Activated naive CD8-positive, alpha-beta T cell treated with anti-CD3 and anti-CD28 coated beads, Interleukin-2, amount 50 U/mL, for 16 hours (primary cell): ENCODE measurements at places on chromosomes 12 and 14.

DNA sequence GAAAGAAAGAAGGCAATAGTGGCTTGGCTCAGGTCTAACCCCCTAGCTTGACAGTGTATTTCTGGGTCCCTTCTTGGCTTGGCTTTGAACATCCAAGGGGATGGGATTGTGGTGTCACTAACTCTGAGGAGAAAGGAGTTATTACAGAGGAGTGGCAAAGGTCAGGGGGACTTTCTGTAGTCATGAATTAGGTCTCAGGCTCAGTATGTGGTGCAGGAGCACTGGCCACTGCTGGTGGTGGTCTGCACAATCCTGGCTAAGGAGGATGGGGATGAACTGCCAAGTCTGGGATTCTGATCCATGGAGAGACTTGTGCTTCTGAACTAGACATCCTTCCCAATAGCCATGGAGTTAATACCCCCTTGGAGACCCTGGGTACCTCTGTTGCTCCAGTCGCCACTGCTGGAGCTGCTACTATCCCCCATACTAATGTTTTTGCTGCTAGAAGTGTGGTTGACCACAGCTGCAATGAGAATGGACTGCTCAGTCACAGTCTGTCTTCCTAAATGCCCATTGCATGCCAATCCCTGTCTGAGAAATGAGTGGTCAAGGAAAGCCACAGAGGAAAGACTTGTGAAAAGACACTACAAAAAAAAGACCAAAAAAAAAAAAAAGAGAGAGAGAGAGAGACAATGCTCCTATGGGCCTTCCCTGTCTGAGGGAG, 32.5 kb downstream of the KRT76 start:
- DNase-seq: no peak

- no peak for DNase-seq
Measured at GRCh38 chr14:76531821-76532318, 155.9 kb downstream of the ESRRB start.

- no peak for DNase-seq
Measured at GRCh38 chr12:108151533-108152169, 22.6 kb downstream of the WSCD2 start.

DNA sequence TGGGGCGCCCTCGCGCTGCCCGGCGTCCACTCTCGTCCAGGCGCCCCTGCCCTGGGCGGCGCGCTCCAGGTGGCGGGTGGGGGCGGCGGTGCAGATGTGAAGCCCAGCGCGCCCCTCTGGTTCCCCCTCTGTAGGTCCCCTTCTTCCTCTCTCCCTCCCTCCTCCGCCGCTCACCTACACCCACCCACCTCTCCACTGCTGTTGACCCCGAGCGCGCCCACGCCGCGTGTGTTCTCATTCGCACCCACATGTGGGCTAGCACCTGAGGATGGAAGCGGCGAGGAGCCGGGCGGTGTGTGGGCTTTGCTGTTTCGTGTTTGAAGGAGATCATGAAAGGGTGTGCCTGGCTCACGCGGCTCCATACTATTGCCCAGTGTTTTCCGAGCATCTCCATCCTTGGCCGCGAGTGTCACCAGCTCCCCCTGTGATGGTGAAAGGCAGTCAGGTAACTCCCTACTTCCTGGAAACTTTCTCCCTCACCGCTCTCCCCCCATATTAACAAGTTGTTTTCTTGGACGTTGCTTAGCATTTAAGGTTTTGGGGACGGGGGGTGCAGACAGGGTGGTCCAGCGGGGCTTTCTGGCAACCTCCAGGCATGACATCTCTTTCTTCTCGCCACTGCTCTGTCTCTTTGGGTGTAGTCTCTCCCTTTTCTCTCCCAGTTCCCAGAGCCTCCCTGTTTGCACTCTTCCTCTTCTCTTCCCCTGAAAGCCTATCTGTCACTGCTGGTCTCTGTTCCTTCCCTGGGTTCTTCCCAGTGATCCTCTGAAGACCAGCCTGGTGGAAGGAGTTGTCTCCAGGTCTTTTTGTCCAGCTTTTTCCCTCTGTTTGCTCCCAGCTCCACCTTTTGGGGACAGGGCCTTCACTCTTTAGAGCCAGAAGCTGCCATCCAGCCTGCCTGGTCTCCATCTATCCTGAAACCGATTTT, 1.6 kb downstream of the CACNA1C start:
- DNase-seq: no peak

GRCh38 chr12:105433804-105434203, 103.3 kb downstream of the C12orf75 start:
- DNase-seq: no peak

DNA sequence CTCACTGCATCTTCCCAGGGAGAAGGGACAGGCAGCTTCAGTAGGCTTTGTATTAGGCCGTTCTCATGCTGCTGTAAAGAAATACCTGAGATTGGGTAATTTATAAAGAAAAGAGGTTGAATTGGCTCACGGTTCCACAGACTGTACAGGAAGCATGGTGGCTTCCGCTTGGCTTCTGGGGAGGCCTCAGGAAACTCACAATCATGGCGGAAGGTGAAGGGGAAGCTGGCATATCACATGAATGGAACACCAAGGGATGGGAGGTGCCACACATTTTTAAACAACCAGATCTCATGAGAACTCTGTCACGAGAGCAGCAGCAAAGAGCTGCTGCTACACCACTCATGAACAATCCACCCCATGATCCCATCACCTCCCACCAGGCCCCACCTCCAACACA, 182.2 kb upstream of the SFSWAP start:
- no peak for DNase-seq

GRCh38 chr14:54593860-54594259, 26.9 kb downstream of the SAMD4A start:
- no peak for DNase-seq

GRCh38 chr12:13891902-13892301, 89.5 kb downstream of the GRIN2B start:
- DNase-seq: no peak

- no peak for DNase-seq
Measured at GRCh38 chr14:61334197-61334701, 12.9 kb downstream of the PRKCH start.

- peak; percentile 30 for DNase-seq
Measured at GRCh38 chr12:47767216-47767724, 5.8 kb upstream of the SLC48A1 start.

GRCh38 chr14:104633276-104634137, 28.9 kb upstream of the TMEM179 start:
- DNase-seq: no peak

DNA sequence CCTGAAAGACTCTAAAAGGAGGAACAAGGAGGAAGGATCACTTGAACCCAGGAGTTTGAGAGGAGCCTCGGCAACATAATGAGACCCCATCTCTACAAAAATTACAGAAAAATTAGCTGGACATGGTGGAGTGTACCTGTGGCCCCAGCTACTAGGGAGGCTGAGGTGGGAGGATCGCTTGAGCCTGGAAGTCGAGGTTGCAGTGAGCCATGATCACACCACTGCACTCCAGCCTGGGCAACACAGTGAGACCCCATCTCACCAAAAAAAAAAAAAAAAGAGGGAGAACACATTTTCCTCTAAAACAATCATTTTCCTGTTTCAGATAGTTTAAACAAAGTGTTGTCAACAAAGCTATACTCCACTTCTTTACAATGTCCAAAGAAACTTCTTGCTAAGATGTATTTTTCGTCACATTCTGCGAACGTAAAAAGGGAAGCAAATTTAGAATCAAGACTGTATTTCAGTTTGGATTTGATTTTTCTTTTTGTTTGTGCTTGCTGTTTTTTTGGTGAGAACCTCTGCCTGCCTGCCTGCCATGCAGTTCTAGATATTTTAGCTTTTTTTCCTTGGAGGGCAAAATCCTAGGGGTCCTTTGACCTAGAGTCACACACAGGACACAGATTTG, 5.1 kb downstream of the HCAR1 start:
- no peak for DNase-seq

DNA sequence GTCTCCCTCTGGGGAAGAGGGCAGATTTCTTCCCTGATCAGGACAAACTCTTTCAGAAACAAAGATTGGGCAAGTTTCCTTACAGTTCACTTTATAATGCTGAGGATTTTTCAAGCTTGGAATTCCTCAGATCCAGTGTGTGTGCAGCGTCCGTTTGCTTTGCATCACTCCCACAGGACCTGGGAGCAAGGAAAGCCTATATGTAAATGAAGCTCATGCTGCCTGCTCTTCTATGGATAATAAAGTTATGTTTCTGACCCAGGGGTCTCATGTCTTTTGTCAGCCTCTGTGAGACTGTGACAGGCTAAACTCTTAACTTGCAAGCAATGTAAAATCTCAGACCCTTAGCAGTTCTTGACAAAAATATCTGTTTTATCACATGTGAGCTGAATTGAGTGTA, 41.6 kb downstream of the TRHDE start:
- no peak for DNase-seq

DNA sequence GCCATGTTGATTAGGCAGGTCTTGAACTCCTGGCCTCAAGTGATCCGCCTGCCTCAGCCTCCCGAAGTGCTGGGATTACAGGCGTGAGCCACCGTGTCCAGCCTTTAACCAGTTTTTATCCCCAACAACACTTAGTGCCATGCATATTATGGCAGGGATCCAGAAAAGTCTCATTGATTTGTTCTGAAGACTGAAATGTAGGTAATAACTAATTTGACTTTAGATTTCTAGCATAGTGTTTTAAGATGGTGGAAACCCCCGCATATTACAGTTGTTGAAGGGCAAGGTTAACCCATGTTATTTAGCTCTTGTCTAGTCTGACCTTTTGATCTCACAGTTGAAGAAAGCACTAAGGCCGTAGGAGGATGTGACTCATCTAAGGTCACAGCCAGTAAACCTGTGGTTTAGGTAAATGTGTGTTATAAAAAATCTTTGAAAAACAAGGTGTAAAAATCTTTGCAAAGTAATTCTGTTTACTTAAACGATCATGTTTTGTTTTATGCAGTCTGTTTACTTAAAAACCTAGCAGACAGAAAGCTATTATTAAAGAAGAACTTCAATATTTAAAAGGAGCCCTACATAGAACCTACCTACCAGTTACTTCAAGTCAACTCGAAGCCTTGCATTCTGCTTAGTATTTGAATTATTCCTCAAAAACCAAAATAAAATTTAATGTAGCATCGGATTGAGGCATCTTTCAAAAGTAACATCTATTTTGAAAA, 24.8 kb downstream of the BICDL1 start:
- DNase-seq: peak; percentile 37

DNA sequence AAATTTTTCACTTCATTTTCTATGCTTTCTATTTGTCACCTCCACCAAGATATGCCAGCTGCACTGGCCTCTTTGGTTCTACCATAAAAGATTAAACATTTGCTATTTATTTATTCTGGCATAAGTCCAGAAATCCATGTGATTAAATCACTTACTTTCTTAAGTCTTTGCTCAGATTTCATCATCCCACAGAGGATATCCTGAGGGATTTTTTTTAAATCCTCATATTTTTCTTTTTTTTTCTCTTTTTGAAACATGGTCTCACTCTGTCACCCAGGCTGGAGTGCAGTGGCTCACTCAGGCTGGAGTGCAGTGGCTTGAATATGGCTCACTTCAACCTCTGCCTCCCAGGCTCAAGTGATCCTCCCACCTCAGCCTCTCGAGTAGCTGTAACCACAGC, 645.4 kb upstream of the ATXN7L3B start:
- DNase-seq: no peak

DNA sequence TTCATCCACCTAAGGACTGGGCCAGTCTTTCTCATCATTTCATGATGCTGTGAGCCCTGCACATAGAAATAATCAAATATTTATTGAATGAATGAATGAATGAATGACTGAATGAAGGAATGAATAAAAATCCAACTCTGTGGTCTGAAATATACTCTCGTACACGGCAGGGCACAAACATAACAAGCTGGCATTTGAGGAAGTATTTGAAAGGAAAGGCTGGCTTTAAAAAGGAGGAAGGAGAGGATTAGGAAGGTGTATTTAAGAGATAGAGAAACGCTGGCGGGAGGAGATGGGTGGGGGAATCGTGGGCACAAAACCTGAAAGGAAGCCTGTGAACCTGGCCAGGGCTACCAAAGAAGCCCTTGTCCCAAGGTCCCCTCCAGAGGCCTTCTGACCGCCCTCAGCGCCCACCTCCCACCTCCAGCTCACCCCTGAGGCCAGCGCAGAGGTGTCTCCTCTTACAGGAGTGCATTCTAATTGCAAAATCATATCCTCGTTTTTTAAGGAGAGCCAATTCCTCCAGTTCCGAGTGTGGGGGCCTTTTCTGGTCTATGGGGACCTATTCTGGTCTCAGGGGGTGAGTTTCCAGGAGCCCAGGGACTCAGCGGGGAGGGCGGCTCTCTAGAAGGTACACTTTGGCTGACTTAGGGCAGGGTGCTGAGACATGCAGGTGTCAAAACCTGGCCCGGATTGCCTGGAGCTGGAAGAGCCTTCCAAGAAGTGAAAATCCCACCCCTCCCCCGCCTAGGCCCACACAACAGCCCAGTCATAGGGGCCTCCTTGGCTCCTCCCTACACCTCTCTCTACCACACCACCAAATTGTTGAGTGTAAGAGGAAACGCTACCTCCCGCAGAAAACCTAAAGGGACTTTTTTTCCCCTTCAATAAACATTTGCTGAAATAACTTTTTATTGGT, 8.7 kb upstream of the JDP2 start:
- peak; percentile 29 for DNase-seq
